Left renal cortex interstitium (tissue), 4 donors: ENCODE measurements at places on chromosomes 16 and 17.
A peak's percentile ranks its signal among the peaks of the same experiment; 100 is the strongest.

- no peak for DNase-seq
These were observed 17.2 kb upstream of the ARL4D start for GRCh38 chr17:43381621-43382020.

DNA sequence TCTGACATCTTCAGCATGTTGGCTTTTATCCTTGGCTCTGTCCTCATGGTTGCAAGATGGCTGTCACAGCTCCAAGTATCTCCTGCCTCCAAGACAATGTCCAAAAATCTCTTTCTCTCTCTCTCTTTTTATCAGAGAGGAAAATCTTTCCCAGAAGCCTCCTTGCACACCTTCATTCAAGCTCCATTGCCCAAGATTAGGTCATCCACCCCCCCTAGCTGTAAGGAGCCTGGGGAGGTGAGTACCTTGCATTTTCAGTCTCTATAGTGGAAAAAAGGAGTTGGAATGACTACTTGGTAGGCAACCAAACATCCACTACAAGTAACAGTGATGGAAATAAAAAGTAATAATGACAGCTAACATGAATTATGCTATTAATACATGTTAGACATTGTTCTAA lies 22.0 kb upstream of the NSMCE1 start:
- no peak for DNase-seq

GRCh38 chr17:7852919-7853690 lies 1.8 kb upstream of the TMEM88 start:
- DNase-seq: no peak

DNA sequence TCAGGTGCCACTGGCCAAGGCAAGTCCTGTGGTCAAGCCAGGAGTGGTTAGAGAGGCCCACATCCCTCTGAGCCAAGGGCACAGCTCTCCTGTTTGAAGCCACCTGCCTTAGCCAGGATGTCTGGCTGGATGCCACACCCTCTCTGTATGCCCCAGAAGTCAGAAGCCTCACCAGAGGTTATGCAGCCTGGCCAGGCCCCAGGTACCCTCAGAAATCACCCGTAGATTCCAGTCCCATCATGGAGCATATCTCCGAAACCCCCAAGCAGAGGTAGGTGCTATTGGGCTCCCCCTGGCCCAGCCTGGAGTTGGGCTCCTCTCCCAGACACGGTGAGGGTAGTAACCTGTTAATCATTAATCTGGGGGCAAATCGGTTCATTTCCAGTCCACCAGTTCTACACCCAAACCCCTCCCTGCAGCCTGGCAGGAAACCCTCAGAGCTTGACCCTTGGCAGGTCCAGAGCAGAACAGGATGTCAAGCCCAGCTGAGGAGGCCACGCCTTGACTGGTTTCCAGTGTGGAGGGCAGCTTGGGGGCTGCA lies 60.6 kb upstream of the TMEM97 start:
- no peak for DNase-seq

GRCh38 chr17:3904501-3904900 lies 11.6 kb upstream of the CAMKK1 start:
- no peak for DNase-seq

GRCh38 chr17:32774695-32775084 lies 102.2 kb downstream of the MYO1D start:
- DNase-seq: no peak

DNA sequence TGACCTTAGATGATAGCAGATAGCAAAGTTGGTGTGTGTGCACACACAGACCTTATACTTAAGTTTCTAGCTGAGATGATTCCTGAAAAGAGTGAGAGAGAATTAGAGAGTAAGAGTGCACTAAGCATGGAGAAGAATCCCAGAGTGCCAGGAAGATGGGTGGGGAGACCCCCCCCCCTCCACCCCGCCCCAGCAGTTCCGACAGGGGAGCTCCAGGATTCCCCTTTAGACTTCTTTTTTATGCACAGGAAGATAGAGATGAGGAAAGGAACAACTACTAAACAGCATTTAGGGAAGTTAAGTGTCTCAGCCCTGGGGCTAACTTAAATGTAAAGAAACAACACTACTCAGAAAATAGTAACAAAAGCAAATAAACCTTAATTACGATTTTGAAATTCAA lies 878.0 kb upstream of the GOT2 start:
- no peak for DNase-seq

GRCh38 chr17:34530918-34531317 lies 48.5 kb upstream of the TMEM132E start:
- no peak for DNase-seq

DNA sequence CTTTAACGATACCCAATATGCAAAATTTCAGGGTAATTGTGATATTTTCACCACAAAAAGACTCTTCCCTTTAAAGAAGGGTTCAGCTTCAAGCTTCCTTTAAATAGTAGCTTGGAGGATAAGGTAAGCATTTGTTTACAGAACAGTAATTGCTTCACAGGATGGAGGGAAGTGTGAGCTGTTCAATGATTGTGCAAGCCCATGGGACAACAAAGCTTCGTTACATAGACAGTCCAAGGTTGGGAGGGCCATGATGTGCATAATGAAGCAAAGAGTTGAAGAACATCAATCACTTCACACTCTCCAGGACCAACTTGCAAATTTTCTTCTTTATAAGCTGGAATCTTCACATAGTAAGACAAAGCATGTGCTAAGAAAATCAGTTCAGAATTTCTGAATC lies 145.0 kb upstream of the ASIC2 start:
- DNase-seq: no peak

- DNase-seq: no peak
These were observed 12.8 kb upstream of the PCTP start for GRCh38 chr17:55737976-55738501.

GRCh38 chr17:41784207-41784744 lies 2.2 kb downstream of the JUP start:
- peak; percentile 66 for DNase-seq

DNA sequence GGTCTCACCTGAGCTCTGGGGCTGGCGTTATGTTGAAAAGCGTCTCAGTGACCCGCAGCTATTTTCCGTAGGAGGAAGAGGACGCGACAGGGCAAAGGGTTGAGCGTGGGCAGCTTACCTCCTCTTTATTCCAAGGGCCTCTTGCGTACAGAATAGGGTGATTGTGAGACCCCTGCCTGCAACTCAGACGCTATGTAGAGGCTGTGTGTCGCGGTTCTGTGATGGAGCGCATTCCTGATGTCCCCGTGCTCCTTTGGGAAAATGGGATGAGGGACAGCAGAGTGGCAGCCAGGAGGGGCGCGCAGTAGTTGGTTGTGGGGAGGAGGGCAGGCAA lies 531 bp upstream of the CDH8 start:
- DNase-seq: no peak

GRCh38 chr17:45976755-45977505 lies 22.1 kb upstream of the STH start:
- DNase-seq: no peak

GRCh38 chr17:69883120-69883519 lies 191.9 kb upstream of the KCNJ16 start:
- no peak for DNase-seq

DNA sequence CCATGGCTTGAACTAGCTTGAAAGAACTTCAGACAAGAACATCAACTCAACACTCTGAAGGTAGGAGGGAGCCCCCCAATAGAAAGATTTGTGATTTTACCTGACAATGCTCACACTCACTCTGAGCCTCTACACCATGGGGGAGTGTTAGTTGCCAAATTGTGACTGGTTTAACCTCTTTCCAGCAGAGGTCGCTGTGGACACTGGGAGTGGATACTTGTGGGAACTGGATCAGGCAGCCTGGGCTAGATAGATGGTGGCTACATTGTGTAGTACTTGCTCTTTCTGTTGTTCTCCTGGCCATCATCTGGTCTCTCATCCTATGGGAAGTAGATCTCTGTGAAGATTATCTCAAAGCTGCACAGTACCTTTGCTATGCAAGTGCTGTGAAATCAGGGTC lies 2.9 kb downstream of the SMPD3 start:
- DNase-seq: no peak

- no peak for DNase-seq
These were observed 43.5 kb upstream of the FOXF1 start for GRCh38 chr16:86466696-86467406.

GRCh38 chr17:59425085-59425931 lies 93.9 kb downstream of the YPEL2 start:
- no peak for DNase-seq

DNA sequence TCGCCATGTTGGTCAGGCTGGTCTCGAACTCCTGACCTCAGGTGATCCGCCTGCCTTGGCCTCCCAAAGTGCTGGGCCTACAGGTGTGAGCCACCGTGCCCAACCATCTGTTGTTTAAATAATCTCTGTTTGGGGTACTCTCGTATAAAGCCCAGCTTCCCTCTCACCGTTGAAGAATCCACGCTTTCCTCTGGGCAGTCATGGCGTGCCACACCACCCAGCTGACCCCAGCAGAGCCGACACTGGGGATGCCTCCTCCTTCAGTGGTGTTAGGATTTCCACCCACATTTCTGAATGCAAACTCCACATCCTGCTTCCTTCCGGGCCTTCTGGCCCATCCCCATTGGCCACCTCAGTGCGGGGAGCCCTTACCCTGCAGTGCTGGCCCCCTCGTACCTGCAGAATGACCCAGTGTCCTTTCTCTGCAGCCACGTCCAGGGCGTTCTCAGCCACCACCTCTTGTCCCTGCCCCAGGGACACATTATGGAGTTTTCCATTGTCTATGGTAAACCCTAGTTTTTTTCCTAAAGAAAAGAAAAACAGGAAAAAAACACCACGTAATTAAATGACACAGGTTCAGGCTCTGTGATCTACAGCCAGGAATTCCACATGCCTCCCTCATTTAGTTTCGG lies 60.4 kb downstream of the PGS1 start:
- no peak for DNase-seq

DNA sequence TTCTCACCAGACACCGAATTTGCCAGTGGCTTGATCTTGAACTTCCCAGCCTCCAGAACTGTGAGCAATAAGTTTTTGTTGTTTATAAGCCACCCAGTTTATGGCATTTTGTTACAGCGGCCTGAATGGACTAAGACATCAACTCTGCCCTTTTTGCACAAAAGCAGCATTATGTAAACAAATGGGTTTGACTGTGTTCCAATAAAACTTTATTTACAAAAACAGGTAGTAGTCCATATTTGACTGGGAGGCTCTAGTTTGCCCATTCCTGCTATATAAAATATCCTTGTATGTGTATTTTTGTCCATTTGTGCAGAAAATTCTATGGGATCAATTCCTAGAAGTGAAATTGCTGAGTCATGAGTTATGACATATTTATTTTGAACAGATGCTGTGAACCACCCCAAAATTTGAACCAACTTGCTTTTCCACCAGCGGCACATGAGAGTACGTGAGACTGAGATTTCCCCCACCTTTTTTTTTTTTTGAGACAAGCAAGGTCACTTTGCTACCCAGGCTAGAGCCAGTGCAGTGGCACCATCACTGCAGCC lies 21.3 kb upstream of the CLEC19A start:
- DNase-seq: no peak

GRCh38 chr17:39359994-39360393 lies 41.4 kb downstream of the FBXL20 start:
- no peak for DNase-seq

DNA sequence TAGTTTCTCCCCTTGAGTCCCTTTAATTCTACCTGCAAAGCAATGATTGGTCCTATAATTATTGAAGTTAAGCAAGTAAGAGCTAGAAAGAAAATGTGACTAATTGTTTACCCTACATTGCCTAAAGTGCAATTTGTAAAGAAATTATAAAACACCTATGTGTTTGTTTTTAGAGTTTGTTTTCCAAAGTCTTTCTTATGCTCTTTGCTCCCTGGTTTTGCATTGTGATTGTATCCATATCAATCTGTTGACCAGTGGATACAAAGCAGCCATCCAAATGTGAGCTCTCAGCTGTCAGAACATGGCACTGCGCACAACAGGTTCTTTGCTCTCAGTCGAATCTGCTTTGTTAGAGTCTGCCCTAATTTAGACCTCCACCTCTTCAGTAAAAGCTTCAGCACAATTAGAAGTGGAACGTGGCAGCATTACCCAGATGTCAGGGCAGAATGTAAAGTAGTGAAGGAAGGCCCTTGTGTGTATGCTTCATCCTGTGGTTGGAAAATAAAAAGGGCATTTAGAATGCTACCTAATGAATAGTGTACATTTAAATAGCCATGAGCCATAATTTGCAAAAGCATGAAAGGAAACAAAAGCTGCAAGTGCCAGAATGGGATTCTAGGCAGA lies 70.5 kb downstream of the AATF start:
- no peak for DNase-seq

DNA sequence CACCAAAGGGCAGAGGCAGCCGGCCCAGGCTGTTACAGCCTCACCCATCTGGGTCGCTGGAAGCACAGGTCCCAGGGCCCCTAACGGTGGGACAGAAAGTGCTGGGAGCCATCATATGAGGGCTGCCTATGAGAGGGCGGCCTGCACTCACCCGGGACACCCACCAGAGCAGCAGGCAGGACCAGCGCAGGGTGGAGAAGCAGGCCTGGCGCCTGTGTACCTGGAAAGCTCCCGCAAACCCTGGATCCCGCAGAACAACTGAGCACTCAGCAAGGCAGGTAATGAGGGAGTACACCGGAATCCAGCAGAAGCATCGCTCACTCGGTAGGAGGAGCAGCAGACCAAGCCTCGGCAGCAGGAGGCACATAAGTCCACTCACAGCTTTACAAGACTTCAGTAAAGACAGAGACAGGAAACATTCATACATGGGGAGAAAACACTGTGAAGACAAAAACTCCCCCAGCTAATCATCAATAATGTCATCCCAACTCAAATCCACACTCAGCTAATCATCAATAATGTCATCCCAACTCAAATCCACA lies 31.5 kb upstream of the C16orf95 start:
- no peak for DNase-seq

- no peak for DNase-seq
These were observed 3.3 kb downstream of the HOXB1 start for GRCh38 chr17:48527547-48527932.

DNA sequence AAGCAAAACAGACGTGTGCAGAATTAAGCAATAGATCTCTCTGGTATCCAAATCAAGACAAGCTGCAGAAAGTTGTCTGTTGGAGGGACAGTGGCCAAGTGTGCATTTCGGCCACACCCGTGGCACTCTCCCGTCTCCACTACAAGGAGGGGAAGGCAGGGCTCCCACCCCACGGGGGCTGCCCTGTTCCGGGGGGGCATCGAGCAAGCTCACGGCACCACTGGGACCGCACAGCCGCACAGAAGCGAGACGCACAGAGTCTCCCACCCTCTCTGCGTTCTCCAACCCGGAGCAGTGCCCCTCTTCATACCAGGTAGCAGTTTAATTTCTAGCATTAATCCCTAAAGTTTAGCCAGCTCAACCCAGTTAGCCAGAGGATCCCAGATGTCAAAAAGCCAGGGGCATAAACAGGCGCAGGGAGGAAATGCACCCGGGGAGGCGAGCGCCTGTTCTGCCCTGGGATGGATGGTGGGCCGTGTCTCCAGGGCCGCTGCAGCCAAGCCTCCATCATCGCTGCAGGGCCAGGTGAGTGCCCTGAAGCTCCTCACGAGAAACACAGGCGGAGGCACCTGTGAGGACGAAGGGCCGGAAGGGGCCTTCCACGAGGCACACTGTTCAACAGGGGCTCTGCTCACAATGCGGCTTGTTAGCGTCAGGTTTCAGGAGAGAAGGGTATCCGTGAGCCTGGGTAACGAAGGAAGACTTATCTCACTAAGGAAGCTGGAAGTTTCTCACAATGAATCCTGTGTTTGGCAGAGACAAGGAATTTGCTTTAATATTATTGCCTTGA lies 42.1 kb upstream of the METRNL start:
- DNase-seq: no peak
